Fibroblast of lung (primary cell): ENCODE measurements at places on chromosomes 2 and 18.

DNA sequence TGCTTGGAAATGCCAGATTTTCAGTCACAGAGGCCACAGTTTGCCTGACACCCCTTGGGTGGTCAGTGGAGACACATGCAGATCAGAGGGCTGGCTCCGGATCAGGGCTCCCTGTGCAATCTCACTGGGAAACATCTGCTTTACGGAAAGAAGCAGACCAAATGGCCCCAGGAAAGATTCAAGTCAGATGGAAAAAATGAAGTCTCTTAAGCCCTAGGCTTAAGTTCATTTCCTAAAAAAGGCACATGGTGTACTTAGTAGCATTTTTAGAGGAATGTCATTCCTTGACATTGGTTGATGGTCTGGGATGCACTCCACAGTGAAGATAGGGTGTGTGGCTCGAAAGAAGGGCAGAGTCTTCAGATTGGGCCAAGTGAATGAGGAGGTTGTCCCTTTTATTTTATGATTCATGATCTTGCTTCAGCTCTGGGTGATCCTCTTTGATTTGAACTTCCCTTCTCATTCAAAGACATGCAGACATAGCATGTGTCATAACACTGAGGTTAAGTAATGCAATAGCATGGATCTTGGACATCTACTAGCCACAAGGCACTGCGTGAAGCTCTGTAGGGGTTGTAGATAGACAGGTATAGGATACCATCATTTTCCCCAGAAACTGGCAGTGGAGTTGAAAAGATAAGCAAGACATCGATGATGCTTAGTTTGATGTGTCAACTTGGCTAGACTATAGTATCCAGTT, 56.5 kb downstream of the KCNE4 start:
- no peak for DNase-seq

DNA sequence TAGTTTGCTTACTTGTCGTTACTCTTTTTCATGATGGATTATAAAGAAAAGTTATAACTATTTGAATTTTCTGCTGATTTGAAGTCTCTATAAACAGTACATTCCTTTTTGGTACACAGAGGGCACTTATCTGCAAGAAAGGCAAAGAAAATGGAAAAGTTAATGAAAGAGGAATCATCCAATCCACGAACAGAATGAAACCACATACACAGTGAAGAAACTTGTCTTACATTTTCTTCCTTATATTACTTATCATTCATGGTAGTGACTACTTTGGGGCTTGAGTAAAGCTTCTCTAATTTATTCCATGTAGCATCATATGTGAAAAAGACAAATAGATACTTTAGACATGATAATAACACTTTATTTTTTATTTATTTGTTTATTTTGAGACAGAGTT, 14.8 kb upstream of the ACTR3 start:
- DNase-seq, result no peak

DNA sequence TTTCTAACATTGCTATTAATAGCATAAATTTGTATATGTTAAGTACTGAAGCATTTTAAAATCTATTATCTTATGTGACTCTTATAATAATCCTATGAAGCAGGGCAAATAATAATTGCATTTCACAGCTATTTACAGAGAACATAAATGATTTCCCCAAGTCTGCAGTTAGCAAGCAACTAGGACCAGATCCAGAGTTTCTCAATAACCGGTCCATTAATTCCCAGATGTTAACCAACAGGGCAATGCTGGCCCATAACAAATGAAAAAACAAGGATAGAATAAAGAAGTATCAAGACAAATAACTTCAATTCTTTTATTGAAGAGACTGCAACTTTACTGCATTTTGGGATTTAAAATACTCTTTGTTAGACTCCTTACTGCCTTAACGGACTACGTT, 91.7 kb upstream of the SPTBN1 start:
- no peak for DNase-seq

GRCh38 chr2:129439406-129440302, 539.8 kb upstream of the RAB6C start:
- DNase-seq, result no peak

GRCh38 chr2:12915787-12916186, 199.1 kb downstream of the TRIB2 start:
- DNase-seq, result peak; percentile 64
